ENCODE measurements at places on chromosomes 11 and 22.
A peak's percentile ranks its signal among the peaks of the same experiment; 100 is the strongest.

DNA sequence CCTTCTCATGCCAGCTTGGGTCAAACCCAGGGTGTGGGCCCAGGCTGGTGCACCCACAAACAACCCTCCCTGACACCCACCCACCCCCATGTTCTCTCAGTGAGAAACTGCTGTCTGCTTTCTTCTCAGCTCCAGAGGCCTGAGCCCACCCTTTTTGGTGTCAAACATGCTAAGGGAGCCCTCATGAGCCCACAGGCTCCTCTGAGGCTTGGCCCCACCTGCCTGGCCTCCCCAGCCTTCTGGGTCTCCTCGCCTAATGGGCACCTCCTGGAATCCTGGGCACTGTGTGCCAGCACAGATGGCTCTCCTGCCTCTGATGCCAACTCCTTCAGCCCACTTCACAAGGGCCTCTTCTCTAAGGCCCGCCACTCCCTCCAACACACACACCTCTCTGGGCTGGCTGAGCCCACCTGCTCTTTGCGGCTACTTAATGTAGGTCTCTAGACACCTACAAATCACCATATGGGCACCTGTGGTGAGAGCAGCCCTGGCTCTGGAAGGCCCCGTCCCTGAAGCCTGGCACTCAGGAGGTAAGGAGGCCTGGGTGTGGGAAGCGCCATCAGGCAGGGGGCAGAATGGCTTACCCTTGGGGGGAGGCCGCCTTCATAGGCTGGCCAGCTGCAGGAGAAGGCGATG lies 4.4 kb downstream of the NAGA start:
- DNase-seq, result no peak

GRCh38 chr22:40957601-40958000 lies 6.4 kb downstream of the RBX1 start:
- no peak for DNase-seq

DNA sequence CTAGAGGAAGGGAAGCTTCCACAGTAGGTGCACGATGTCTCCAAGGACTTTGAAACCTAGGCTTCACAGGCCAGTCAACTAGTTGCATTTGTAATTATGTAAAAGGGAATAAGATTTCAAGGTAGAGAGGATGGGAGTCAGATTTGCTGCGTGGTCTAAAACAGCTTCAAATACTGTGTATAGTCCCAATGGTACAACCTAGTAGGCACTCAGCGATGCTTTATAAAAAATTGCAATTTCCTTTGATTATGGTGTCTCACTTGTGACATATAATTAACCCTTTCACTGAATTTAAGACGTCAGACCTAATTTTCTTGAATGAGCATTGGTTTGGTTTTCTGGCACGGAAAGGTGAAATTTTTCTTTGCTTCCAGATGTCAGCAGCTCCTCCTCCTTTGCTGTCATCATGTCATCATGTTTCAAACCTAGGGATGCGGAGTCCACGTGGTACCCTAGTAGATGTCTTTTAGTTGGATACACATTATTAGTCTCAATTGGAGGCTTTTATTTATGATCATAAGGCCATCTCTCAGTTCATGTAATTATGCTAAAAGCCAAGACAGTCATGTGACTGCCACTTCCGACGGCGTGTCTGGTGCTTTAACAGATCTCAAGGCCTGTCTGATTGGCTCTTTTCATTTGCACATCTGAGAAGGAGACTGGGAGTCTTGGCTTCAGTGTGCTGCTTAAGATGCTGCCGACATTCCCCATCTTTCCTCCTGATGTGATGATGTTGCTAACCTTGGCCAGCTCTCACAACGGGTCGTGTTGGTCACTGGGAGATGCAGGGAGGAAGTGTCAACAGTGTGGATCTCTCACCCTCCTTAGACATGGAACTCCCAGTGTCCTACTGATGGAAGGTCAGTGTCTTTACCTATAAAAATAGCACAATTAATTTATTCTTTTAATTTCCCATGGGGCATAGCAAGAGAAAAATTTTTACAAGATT lies 134.0 kb downstream of the HIPK3 start:
- DNase-seq, result no peak

- no peak for DNase-seq
Measured at GRCh38 chr11:215581-216037, 8.1 kb downstream of the RIC8A start.

DNA sequence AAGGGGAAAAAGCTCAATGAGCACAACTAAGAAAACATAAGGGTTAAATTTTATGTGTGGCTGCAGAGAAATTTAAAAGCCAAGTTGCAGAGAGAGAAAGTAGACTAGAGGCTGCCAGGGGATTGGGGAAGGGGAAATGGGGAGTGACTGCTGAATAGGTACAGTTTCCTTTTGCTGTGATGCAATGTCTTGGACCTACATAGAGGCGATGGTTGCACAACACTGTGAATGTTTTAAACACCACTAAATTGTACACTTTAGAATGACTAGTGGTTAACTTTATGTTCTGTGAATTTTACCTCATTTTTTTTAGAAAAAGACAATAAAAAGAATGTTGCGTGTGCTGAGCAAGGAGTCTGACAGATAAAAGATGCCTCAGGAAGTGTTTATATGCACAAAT lies 36.5 kb downstream of the TENM4 start:
- DNase-seq, result peak; percentile 18

GRCh38 chr11:91819777-91820176 lies 404.8 kb upstream of the FAT3 start:
- DNase-seq, result no peak

- DNase-seq, result peak; percentile 18
Measured at GRCh38 chr22:50399751-50400331, 56.7 kb downstream of the PPP6R2 start.

DNA sequence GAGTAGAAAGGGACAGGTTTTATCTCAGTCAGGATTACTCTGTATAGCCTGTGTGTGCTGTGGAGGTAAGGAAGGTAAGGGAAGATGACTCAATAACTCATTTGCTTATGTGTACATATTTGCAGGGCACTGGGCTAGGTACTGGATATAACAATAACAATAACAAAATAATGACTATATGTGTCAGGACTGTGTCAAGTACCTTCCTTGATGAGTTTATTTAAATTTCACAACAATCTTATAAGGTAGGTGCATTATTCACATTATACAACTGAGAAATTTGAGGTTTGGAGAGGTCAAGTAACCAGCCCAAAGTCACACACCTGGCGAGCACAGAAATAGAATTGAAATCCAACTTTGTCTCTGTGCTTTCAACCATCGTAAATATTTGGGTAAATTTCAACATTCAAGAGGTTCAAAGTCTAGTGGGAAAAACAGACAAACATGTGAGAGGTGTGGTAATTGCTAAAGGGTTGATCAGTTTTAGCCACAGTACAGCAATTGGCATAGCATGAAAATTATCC lies 131.8 kb downstream of the APIP start:
- no peak for DNase-seq

GRCh38 chr11:11481371-11481770 lies 128.3 kb upstream of the CSNK2A3 start:
- no peak for DNase-seq

DNA sequence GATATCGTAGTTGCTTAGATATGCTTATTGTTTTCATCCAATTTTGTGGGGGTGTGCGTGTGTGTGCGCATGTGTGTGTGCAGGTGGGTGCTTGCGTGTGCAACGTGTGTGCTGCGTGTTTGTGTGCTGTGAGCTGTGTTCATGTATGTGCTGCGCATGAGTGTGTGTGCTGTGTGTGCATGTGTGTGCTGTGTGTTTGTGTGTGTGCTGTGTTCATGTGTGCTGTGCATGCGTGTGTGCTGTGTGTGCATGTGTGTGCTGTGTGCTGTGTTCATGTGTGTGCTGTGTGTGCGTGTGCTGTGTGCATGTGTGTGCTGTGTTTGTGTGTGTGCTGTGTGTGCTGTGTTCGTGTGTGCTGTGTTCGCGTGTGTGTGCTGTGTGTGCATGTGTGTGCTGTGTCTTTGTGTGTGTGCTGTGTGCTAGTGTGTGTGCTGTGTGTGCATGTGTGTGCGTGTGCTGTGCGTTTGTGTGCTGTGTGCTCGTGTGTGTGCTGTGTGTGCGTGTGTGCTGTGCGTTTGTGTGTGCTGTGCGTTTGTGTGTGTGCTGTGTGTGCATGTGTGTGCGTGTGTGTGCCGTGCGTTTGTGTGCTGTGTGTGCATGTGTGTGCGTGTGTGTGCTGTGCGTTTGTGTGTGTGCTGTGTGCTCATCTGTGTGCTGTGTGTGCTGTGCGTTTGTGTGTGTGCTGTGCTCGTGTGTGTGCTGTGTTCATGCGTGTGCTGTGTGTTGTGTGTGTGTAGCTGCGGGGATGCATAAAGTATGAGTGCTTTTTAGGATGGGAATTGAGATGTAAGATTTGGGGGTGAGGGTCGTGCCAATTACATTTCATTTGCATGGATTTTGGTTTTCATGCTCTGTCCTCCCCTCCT lies 7.6 kb downstream of the IGF2 start:
- no peak for DNase-seq

- DNase-seq, result no peak
Measured at GRCh38 chr11:119726150-119726553, 2.8 kb downstream of the NECTIN1 start.

GRCh38 chr22:19868773-19869471 lies 14.2 kb upstream of the GNB1L start:
- no peak for DNase-seq

DNA sequence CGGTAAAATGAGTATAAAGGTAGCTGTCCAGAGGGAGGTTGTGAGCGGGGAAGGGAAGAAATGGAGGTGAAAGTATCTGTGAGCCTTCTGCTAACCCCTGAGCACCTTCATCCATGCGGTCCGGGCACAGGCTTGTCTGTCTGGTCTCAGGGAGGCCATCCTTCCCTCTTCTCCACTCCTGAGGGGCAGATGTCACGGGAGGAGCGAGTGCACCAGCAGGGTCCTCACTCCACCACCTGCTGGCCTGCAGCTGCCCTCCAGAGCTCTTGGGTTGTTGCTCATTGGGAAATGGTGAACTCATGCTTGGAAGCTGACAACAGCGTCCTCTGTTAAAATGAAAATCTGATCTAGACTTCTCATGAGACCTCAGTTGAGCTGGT lies 33.8 kb upstream of the WNT11 start:
- DNase-seq, result no peak

- peak; percentile 8 for DNase-seq
Measured at GRCh38 chr11:105673089-105673488, 63.2 kb downstream of the GRIA4 start.

DNA sequence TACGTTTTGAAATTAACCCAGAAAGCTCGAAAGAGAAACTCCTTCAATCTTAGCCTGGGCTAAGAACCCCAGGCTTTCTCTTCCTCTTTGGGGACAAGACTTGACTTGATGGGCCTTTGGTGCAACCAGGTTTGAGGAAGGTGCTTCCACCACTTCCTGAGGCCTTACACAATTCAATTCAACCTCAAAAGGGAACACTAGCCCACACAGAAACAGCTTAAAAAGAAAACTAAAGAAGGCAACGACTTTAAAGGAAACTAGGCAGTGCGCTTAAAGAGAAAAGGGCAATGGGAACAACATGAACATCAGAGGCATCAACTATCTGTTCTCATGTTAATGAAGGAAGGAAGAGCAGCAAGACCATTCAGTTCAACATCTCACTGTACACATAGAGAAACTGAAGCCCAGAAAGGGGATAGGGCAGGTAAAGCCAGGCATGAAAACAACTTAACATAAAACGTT lies 24.8 kb downstream of the PAK1 start:
- DNase-seq, result no peak

GRCh38 chr11:85923455-85923854 lies 68.3 kb downstream of the CCDC83 start:
- no peak for DNase-seq

DNA sequence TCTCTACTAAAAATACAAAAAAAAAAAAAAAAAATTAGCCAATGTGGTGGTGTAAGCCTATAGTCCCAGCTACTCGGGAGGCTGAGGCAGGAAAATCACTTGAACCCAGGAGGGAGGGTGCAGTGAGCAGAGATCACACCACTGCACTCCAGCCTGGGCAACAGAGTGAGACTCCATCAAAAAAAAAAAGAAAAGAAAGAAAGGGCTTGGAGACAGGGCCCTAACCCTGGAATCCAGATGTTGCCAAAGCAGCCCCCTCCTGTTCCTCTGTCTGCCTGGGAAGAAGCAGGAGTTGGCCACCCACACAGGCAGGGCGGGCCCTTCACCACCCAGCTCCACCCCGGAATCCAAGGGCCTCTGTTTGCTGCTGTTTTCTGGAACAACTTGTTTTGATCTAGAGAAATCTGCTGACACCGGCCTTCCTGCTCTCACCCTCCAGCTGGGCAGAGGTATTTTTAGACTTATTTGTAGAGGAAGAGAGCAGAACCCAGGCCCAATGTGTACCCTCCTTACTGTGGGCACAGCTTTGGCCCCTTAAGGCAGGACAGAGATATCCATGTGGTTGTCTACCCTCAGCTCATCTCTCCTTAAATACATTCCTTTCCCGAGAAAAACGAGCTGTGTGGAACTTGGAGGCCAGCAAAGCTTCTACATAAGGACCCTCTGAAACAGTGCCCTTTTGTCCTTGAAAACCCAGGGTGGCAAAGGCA lies 2.7 kb upstream of the NEAT1 start:
- DNase-seq, result peak; percentile 99

GRCh38 chr22:36860821-36861659 lies at the start of gene NCF4:
NCF4 (plus strand) TSS chr22:36861006; CDS start chr22:36861172, 166 bp downstream.
- no peak for DNase-seq

DNA sequence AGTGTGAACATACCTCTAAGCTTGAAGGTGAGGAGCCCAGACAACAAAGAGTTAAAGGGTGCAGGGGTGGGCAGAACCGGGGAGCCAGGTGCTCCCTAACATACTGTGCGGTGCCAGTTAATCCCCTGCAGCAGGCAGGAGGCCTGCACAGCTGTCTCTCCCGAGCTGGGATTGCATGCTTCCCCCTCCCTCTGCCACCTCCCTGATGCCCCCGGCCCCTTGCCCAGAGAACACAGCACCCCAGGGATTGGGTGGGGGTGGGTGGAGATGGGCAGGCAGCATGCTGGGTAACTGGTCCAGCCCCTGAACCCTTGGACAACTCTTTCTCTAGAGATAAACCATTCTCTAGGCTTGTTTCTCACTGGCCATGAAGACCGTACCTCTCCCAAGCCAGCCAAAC lies 67.7 kb upstream of the MYOD1 start:
- DNase-seq, result no peak

DNA sequence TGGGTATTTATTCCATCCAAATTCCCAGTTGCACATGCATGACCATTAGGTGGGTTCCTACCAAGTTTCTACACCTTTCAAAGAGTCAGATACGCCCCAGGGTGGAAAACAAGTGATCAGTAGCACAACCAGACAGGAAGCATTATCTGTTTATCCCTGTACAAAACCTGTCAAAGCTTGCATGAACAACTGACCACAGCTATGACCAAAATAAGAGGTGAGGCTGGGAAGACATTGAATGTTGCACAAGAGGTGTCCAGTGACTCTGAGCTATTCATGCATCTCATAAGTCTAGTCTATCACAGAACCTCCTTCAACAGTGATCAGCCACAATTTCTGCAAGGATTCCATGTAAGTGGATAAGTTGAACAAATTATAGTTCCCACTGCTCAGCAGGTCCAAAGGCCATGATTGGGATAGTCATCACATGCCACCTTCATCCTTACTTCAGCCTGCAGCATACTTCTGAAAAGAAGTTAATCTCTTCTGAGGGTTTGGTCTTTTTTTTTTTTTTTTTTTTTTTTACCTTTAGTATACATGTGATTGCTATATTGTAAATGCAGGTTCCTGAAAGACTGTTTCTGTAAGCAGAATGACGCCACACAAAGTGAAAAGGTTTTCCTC lies 28.0 kb upstream of the TMEM45B start:
- DNase-seq, result no peak
